Renal cortex interstitium (tissue), 15 donors: ENCODE measurements at places on chromosomes 2 and 18. TPM values are rescaled to one million over a fixed set of nuclear protein-coding genes. Genes with fewer than 3 reads are reported as not detected.

- DNase-seq: no peak
Observed at GRCh38 chr2:205461678-205462665, 220.3 kb upstream of the NRP2 start.

DNA sequence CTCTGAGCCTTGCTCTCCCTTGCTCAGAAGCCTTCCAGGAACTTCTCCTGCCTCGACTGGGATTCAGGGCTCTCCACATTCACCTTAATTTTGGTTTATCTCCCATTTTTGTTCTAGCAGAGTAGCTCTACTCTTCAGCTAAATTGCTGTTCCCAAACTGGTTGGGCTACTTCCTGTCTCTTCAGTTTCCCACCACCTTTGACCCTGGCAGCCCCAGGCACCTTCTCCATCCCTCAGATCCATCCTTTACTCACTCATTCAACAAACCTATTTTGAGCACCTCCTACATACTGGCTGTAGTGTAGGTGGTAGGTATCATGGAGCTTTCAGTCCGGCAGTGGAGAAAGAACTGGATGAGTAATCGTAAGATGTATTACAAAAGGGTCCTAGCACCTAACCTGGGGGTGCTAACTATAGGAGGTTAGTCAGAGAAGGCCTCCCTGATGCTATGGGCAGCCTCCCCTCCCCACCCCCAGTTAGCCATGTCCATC, 26.3 kb downstream of the MERTK start:
- DNase-seq: no peak

DNA sequence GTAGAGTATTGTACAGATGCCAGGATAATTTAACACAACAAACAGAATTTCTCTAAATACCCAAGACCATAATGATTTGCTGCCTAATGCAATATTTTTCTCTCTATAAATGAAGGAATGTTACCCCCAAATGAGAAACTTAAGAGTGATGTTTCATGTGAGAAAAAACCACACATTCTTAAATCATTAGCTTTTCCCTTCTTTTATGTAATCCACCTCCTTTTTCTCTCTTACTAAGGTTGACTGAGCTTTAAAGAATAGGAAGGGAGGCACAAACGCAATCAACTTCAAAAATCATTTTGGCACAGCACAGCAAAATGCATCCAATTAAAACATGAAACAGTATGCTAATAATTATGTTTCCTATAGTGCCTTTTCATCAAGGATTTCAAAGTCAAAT, 698.1 kb upstream of the CDH2 start:
- no peak for DNase-seq

DNA sequence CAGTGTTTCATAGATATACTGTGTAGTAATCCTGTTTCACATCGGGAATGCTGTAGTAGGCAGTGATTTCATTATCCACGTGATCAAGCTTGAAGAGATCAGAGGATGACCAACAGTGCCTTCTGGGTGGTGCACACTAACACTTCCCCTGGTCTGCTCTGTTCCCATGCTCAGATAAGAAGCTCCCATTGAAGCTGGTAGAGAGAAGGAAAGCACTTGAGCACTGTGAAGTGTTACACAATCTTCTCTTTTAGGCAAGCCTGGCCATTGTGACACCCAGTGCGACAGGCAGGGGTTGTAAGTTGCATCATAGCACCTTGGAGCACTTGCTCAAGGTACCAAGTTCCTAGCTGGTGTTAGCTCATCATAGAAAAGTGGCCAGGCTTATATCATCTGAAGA, 30.6 kb upstream of the GPD2 start:
- DNase-seq: no peak

- DNase-seq: no peak
Observed at GRCh38 chr18:64110692-64111480, 38.0 kb downstream of the LINC00305 start.

- no peak for DNase-seq
Observed at GRCh38 chr2:7190587-7191324, 273.5 kb downstream of the RNF144A start.

- DNase-seq: no peak
Observed at GRCh38 chr2:37013315-37013641, 46.9 kb upstream of the STRN start.

DNA sequence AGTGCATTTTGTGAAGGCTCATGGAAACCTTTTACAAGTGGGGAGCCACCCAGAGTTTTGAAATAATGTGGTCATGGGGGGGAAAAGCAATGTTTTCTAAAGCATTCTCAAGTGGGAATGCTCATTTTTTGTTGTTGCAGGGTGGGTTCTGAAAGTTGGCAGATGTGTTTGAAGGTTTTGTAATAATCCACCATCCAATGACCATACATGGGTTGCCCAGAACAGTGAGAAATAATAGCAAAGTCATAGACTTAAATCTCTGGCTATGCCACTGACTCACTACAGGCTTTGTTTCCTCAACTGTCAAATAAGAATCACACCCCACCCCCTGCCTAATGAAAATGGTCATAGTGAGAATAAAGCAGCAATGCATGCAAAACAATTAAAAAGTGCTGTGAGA, 2.9 kb downstream of the DSG3 start:
- DNase-seq: no peak

GRCh38 chr2:88227446-88227845, 57.3 kb downstream of the THNSL2 start:
- DNase-seq: no peak

DNA sequence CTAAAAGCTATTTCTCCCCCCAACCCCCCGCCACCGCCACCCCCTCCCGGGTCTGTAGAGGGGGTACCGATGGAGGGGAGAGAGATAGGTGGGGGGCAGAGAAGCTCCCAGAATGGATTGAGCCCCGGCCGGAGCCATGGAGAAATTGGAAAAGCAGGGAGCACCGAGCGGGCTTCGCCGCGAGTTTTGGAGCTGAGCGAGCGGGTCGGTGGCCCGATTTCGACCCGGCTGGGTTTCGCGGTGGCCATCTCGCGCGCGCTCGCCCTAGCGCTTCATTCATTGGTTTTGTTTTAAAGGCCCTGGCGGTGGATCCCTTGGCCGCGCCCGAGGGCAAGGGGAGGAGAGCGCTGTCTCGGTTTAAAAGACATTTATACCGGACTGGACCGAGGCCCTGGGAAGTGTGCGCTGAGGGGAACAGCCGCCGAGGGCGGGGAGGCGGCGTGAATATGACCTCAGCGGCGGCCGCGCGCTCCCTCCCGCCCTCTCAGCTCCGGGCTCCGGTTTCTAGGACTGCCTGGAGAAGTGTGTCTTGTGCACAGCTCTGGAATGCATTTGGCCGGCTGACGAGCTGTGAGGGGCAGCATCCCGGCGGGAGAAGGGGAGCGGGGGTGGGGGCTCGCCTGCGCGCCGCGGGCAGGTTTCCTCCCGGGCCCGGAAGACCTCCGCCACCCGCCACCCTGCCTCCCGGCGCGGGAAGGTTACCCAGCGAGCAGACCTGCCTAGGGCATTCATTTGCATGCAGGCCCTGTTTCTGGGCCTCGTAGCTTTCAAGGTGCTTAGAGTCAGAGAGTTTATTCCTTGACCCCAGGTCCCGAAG, 1.7 kb upstream of the SMAD7 start:
- DNase-seq: no peak

GRCh38 chr2:152743002-152743401, 24.6 kb downstream of the ARL6IP6 start:
- DNase-seq: no peak

DNA sequence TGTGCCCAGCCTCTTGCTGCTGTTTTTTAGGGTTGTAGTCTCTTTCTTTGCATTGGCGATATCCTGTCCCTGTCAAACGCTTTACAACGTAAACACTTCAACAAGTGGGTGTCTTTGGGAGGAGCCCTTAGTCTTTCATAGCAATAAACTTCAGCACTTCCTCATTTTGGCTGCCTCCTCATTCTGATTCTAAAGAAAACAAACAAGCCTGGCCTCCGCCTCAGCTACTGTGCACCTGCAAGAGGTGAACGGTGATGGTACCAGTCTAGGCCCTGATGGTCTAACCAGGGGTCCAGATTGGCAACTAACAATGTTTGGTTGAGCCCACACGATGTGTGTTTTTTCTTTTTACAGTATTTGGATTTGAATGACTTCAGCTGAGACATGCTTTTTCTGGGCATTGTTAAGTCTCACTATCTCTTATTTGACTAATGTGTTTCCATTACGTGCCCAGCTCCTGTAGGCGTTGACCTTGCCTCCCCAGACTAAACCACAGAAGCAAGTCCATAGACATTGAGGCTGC, 53.2 kb upstream of the CUL3 start:
- DNase-seq: no peak

DNA sequence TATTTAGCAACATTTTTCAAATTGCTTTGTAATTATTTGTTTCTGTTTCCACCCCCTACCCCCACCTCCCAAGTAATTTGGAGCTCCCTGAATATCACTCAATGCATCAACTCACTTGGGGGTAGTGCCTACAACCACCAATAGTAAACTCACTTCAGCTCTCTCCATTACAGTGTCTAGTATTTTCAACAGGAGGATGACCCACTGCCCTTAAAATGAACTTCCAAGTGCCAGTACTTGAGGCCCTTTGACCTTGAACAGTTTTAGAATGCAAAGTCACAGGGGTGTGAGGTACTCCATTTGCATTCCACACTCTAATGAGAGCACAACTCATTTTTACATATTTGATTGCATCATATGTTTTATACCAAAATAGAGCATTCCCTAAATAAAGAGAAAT, 523.0 kb downstream of the ERBB4 start:
- DNase-seq: no peak

- DNase-seq: no peak
Observed at GRCh38 chr18:23181547-23181946, 46.3 kb downstream of the CABLES1 start.

GRCh38 chr2:144941743-144942488, 422.0 kb upstream of the ZEB2 start:
- DNase-seq: no peak

DNA sequence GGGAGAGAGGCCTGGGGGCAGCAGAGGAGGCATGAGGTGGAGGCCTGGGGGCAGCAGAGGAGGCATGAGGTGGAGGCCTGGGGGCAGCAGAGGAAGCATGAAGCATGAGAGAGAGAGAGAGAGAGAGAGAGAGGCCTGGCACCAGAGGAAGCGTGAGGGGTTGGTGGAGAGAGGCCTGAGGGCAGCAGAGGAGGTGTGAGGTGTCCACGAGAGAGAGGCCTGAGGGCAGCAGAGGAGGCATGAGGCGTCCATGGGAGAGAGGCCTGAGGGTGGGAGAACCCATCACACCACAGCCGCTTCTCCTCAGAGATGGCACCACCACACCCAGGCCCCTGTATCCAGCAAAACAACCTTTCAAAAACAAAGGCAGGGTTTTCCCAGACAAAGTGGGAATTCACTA, 55.7 kb upstream of the KCNG2 start:
- no peak for DNase-seq

DNA sequence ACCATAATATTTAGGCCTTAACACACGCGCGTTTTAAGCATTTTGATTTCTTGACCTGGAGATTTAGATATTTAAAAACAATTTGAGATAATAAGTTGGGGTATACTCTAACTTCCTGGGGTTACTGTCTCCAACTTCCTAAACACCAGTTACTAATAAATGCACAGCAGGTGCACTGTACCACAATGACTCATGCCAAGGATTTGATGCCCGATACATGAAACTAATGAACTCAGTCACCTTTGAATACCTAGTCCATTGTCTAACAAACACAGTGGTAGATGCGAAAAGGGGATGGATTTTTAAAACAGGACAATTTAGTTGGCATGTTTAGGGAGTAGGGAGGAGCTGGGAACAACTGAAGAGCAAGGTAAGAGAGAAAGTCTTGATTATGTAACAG, 21.2 kb downstream of the CABYR start:
- no peak for DNase-seq

DNA sequence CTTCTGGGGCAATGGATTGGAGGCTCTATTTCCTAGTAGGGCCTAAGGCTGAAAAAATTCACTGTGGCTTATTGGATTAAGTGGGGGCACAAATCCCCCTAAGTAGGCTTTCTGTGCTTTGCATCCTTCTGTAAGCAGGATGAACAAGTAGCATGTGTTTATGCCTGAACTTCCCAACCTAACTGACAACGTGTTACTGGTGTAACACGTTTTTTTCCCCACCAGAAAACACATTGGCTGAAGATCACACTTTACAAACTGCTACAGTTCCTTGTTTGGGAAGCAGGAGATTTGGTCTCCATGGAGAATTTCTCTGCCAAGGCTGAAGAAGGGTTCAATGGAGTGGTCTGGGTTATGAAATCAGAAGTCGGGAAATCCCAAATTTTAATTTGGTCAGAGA, 7.2 kb upstream of the ITGA6 start:
- no peak for DNase-seq

GRCh38 chr2:229521576-229521975, 192.8 kb downstream of the DNER start:
- no peak for DNase-seq

- DNase-seq: no peak
Observed at GRCh38 chr2:237581751-237582746, 8.5 kb downstream of the RAB17 start.

GRCh38 chr2:236179236-236180075, 11.3 kb upstream of the GBX2 start:
- no peak for DNase-seq

DNA sequence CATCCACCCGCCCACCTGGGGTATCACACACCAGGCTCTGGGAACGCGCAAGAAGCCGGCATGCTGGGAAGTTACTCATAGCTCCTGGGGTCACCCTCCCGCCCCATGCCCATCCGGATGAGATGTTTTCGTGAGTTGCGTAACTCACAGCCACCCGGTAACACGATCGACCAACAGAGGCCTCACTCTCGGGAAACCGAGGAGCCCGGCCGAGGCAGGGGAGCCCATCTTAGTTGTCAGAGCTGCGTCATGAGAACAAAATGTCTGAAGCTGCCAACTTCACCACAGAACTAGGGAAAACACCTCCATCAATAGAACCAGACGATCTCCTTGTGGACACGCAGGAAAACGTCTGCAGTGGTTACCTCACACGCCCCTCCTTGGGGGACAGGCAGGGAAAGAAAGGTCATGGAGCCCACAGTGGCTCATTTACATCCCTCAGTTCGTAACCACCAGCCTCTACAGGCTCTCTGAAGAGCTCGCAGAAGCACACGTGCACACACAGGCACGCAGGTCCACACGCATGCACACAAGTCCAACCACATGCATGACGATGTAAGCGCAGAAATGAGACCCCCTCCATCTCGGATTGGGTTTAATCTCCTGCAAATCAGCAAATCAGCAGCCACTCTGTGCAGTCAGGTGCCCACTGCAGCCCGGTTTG, 26.2 kb downstream of the ADI1 start:
- no peak for DNase-seq

Gene GCKR
- polyA plus RNA-seq: 0.38 TPM
